ENCODE measurements at places on chromosomes 3 and 15. TPM values are rescaled to one million over a fixed set of nuclear protein-coding genes. Genes with fewer than 3 reads are reported as not detected.

DNA sequence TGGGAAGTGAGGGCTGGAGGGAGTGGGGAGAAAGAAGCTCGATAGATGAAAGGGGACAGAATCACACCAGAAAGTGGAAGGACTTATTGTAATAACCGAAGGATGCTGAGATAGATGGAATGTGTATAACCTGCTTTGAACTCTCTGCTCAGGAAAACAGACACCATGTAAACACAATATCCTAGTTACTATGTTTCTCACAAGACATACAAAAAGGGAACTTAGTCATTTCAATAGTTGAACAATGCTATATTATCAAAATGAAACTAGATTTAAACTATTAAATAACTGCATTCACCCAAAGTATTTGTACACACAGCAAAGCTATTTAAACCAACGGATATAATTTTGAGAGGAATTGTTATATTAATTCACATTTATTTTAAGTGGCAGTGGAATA lies 108.3 kb upstream of the GADL1 start:
- no peak for DNase-seq

DNA sequence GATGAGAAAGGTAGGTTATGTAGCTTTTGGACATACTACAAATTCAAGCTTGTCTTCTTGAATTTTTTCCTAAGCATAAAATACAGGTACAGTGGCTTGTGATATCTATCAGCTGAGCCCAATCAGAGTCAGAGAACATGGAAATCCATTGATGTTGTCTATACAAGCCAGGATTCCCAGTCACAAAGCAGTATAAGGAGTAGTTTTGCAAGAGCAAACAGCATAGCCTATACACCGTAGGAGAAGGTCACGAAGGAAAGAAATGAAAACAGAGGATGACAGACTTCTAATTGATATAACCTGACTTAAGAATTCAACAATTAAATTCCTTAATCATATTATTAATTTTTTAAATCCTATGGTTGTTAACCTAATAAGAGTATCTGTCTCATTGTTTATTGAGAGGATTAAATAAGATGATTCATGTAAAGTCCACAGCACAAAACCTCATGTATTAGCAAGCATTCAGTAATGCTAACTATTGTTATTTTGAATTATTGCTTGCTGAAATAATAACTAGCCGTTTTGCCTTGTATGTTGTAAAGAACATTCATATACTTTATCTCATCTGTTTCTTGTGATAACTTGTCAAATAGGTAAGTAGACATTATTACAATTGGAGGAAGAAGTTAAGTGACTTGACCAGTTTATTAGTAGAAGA lies 276.6 kb upstream of the ZPLD1 start:
- peak; percentile 34 for DNase-seq

Gene ISLR
- total RNA-seq = 0.13 TPM

DNA sequence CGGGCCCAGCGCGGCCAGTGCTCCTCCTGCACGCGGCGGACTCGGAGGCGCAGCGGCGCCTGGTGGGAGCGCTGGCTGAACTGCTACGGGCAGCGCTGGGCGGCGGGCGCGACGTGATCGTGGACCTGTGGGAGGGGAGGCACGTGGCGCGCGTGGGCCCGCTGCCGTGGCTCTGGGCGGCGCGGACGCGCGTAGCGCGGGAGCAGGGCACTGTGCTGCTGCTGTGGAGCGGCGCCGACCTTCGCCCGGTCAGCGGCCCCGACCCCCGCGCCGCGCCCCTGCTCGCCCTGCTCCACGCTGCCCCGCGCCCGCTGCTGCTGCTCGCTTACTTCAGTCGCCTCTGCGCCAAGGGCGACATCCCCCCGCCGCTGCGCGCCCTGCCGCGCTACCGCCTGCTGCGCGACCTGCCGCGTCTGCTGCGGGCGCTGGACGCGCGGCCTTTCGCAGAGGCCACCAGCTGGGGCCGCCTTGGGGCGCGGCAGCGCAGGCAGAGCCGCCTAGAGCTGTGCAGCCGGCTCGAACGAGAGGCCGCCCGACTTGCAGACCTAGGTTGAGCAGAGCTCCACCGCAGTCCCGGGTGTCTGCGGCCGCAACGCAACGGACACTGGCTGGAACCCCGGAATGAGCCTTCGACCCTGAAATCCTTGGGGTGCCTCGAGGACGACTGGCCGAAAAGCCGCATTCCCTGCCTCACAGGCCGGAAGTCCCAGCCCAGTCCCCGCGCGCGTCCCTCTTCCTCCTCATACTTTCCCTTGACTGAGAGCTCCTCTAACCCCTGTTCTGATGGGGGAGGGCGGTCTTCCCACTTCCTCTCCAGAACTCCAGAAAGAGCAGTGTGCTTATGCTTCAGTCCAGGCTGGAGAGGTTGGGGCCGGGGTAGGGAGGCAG lies 1.4 kb upstream of the IL17RC start:
- DNase-seq = peak; percentile 65

DNA sequence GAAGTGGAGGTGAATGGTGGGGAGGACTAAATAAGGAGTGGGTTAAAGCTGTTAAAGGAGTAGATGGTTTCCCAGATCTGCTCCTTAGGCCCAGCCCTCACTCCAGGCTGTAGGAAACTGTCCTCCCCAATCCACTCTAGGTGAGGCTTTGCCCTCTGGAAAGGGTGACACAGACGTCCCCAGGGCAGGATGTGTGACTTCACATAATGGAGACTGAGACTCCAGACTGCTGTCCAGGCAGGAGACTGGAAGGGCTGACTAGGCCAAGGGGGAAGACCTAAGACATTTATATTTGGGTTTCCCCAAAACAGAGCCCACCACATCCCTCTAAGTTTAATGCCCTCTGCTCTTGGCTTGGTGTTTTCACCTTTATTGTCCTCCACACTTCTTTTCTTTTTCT lies 488.5 kb downstream of the SHQ1 start:
- no peak for DNase-seq

DNA sequence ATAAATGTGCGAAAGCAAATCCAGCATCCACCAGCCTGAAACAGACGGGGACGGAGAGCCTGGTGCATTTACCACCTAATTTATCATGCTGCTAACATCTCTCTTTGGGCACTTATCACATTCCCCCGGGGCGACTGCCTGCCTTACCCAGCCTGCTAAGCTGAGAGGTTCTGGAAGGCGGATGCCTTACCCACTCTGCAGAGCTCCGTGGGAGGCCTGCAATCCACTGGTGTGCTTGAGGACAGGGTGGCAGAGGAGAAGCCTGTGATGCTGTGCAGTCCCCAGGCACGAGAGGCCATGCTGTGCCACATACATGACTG lies 25.5 kb downstream of the MGLL start:
- no peak for DNase-seq

Gene IFT57
- total RNA-seq = 39.0 TPM

GRCh38 chr15:63544258-63545026 lies 40.0 kb downstream of the USP3 start:
- DNase-seq = no peak

Gene XCR1
- 0.06 TPM for total RNA-seq

- DNase-seq = no peak
Observed at GRCh38 chr3:22617372-22617771, 585.8 kb upstream of the UBE2E2 start.

GRCh38 chr3:116835658-116836057 lies 126.1 kb downstream of the TUSC7 start:
- DNase-seq = peak; percentile 12

Gene LTF
- total RNA-seq = not detected

- DNase-seq = peak; percentile 38
Observed at GRCh38 chr15:76866716-76867321, 38.3 kb downstream of the SCAPER start.

DNA sequence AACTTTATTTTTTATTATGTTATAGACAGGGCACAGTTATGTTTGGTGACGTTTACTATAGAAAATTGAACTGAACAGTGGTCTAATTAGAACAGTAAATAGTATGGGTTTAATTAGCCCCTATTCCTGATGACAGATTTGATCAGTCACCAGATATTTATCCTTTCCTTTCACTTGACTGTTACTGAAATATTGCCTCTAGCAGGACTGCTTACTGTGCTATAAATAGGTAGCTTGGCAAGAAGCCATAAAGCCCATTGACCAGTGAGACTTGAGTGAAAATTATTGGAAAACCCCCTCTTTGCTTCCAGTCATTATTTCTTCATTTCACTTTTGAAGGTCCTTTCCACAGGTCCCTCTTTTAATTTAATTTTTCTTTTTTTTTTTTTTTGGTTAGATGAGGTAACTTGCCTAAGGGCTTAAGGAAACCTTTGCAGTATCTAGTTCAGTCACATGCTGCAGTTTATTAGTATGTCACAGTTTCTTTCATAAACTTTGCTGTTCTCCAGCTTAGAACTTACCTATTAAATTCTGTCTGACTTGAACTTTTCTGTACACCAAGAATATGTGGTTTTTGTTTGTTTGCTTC lies 115.6 kb downstream of the ADAMTSL3 start:
- DNase-seq = no peak

DNA sequence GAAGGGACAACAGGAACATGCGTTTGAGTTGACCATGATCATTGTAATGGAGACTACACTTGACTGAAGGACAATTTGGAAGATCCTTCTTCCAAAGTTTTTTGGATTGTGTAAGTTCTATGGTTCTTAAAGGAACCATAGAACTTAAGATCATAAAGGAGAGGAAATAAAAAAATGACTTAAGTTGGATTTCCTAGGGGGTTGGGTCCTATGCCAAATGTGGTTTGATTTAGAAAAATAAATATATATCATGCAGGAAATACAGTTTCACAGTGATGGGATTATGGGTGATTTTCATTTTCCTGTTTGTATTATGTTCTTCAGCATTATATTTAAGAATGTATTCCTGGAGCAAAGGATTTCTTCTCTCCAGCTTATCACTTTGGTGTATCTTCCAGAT lies 305.5 kb upstream of the DPH6 start:
- no peak for DNase-seq

DNA sequence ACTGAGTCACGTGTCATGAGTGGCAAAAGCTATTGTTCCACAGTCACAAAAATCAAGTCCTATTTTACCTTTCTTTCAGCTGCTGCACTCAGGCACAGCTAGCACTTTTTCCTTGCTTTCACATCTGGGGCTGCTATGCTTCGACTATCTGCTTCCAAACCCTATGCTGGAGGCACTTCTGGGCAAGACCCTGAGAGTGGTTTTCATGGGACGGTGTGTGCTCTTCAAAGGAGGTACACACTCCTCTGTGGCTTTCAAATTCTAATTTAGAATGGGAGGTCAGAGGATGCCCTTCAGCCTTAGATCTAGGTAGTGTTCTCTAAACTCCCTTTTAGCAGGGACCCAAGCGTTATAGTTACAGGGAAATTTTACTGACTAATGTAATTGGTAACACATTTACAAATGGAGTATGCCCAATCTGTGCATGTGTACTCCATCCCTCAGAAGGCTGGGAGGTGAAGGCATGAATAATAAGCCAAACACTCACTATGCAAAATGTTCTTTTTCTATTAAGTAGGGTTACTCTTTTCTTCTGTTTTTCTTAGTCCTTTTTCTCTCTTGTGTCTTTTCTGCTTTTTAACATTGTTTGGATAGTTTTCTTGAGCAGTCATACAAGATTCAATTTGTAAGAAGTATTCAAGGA lies 188.3 kb downstream of the LSAMP start:
- no peak for DNase-seq

Gene PRR20G
- total RNA-seq = not detected

DNA sequence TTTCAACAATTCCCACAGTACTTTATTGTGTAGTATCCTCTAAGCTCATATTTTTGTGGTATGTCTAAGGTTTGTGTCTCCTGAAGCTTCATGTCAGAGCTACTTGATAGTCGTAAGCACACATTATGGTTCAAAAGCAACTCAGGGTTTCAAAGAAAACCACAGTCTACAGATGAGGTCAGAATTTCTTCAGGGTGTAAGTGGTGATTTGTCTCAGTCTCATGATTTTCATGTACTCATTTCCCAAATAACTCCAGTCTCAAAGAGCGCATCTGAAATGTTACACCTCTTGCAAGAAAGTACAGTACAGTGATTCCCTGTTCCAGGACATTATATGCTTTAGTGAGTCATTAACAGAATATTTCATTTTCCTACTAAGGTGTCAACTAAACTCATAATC lies 47.5 kb upstream of the SSR3 start:
- DNase-seq = peak; percentile 86

DNA sequence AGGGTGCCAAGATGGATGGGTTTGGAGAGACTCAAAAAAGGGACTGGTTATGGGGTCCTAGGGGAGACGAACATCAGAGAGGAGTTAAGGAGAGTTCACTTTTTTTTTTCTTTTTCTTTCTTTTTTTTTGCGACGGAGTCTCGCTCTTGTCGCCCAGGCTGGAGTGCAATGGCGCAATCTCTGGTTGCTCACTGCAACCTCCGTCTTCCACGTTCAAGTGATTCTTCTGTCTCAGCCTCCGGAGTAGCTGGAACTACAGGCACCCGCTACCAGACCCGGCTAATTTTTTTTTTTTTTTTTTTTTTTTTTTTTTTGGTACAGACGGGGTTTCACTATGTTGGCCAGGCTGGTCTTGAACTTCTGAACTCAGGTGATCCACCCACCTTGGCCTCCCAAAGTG lies 1.2 kb downstream of the SPINT1 start:
- DNase-seq = no peak

- no peak for DNase-seq
Observed at GRCh38 chr3:33041909-33042308, 55.0 kb downstream of the GLB1 start.

Gene ENTPD3
- total RNA-seq = not detected

- no peak for DNase-seq
Observed at GRCh38 chr15:39354189-39354588, 226.7 kb upstream of the THBS1 start.

DNA sequence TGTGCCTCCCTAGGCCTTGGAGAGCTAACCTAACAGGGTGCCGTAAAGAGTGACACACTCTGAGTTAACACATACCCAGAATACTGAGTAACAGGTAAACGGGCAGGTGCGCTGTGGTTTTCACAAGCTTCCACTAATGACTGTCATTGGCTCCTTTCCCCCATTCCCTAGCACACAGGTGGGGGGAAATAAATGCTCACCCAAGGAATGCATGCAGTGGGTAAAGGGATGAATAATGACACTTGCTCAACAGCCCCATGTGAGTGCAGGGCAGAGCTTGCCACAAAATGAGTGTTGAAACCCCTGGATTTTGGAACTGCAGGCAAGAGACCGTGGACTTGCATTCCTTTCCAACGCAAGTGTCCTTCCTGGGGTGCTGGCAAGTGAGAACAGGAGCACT lies 57.6 kb downstream of the ADAMTS17 start:
- no peak for DNase-seq

DNA sequence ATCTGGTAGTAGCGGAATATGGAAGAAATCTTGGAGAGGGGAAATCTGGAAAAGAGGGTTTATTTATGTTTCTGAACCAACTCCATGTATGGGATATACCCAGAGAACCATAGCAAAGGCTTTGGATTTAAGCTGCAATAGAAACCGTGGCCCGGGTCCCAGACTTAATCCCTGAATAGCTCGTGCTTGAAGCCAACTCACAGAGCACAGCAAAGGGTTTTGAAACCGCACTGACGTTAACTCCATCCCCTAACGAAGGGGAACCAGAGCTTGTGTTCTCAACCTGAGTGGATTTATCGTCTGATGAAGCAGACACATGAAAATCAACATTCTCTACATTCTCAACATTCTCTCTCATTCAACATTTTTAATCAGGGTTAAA lies 154.6 kb downstream of the APBA2 start:
- DNase-seq = no peak

Data from LHCN-M2 (cell line).